T-cell (primary cell): ENCODE measurements at places on chromosomes 5 and 9.

DNA sequence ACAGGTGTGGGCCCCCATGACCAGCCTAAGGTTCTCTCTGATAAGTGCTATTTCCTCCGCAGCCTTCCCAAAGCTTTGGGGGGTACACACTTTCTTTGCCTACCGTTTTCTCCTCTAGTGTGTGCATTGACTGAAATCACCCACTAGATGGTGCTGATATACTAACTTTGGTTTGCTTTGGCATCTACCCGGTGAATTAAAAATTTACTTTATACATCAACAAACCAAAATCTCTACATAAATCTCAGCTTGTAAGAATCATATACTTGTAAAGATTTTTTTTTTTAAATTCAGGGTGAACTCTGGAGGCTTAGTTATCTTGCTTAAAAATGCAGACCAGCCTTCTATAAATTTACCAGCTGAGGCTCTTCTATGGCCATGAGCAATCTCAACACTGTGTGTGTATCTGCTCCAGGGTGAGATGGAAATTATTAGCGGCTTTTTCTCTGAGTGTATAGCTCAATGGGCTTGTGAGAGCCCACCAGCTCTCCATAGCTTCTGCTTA lies 475.7 kb upstream of the TNC start:
- no peak for DNase-seq

DNA sequence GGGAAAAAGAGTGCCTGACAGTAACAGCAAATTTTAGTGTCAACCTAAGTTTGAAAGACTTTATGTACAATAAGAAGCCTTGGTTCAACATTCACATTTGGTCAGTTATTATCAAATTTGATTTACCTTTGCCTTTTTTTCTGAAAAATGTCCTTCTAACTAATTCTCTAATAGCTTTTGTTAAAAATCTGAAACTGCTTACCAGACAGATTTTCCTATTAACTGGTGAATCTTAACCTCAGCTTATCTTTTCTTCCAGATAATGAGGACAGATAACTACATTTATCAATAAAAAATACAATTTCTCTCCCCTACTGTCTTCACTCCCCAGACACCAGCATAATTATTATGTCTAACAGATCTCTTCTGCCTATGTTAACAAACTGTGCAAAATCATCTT lies 988.5 kb downstream of the CDH18 start:
- no peak for DNase-seq

- no peak for DNase-seq
Measured at GRCh38 chr5:167065794-167066193, 1225.7 kb upstream of the WWC1 start.

DNA sequence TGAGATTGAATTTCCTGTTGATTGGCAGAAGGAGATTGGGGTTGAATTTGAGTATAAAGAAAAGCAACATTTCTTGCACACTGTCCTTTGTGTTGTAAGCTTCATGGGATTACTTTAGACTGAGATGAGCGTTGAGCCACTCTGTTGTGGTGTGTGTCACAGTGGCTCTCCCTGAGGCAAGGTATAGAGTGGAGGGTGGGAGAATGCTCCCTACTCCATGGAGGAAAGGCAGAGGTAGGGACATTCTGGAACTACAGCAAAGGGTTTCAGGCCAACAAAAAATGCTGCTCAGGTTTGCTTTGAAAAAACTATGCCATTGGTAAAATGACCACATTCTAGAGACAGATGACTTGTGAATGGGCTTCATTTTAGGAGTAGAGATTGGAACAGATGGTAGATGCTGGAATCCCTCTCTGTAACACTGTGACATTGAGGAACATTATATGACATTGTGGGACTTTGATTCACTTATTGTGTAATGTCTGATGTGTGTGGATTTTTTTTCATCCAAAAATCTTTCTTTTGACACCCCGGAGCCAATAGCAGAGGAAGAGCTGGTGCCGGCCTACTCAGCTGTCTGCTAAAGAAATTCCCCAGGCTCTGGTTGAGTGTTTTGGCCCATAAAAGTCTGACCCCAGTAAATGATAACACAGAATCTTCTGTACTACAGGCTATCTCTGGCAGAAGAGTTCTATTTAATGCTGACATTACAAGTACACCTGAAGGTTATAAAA lies 6.2 kb upstream of the CEP120 start:
- no peak for DNase-seq

- DNase-seq: no peak
Measured at GRCh38 chr9:115098226-115098965, 19.6 kb downstream of the TNC start.

DNA sequence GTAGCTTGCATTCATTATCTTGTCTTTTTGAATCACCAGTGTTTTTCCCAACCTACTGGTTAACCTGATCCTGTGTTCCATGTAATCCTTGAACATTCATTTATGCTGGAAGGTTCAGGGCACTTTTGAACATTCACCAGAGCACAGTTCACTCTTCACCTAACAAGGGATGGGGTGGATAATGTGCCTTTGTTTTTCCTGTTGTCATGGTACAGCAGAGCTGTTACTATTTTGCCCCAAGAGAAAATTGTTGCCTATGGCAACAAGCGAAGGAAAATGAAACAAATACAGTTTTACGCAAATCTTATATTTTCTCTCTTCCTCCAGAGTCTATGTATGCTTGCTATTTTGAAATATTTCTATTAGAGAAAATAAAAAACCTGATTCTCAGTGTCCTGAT lies 60.3 kb upstream of the RIOK2 start:
- DNase-seq: no peak

DNA sequence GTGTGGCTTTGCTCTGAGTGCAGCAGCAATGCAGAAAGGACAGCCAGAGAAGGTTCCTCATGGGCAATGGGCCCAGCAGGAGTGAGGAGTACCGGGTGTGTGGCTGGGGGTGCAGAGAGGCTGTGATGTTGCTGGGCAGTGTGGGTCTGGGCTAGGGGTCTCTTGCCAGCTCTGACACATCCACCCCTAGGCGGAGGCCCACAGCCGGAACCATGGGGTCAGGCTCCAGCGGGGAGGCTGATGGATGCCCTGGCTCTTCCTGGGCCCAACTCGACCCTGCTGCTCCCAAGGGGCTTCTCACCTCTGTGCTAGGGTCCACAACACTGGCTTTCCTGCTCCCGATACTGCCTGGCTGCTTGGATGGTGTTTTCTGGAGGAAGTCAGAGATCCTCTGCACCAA lies 19.9 kb downstream of the TBC1D9B start:
- DNase-seq: no peak

DNA sequence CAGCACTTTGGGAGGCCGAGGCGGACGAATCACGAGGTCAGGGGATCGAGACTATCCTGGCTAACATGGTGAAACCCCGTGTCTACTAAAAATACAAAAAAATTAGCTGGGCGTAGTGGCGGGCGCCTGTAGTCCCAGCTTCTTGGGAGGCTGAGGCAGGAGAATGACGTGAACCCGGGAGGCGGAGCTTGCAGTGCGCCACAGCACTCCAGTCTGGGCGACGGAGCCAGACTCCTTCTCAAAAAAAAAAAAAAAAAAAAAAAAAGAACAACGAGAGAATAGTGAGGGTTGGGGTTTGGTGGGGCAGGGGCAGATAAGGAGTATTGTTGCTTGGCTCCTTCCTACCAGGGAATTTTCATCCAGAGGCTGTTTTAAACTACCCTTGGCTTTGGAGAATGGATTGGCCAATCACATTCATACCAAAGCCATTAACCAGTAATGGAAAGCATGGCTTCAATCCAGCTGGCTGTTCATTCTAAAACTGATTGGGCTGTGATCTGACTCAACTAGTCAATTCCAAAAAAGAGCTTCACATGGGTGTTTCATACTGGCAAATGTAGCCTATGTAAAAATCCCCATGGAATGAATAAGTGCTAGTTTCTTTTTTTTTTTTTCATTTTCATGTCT lies 64.4 kb downstream of the PLCXD3 start:
- DNase-seq: no peak

DNA sequence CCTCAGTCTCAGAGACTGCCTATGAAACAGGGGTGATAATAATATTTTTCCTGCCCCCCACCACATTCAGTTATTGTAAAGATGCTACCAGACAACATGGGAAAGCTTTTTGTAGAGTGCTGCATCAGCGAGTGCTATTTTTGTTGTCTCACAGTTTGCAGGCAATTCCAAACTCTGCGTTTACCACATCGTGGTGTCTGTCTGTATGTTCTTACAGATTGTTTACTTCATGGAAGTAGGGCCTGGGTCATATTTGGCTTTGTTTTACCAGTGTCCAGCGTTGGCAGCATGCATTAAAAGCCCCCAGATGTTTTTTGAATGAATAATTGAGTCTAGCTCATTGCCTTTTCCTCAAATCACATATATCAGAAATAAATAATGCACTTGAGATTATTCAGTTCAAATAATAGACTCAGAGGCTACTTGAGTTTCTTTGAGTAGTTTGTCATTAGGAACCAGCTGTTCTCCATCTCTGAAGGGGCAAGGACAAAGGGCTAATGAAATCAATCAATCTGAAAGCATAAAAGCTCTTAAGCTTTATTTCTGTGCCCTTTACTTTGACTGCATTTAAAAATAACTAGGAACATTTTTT lies 243.7 kb downstream of the CWC27 start:
- no peak for DNase-seq

GRCh38 chr9:77927265-77927664 lies 104.3 kb downstream of the GNAQ start:
- DNase-seq: no peak

DNA sequence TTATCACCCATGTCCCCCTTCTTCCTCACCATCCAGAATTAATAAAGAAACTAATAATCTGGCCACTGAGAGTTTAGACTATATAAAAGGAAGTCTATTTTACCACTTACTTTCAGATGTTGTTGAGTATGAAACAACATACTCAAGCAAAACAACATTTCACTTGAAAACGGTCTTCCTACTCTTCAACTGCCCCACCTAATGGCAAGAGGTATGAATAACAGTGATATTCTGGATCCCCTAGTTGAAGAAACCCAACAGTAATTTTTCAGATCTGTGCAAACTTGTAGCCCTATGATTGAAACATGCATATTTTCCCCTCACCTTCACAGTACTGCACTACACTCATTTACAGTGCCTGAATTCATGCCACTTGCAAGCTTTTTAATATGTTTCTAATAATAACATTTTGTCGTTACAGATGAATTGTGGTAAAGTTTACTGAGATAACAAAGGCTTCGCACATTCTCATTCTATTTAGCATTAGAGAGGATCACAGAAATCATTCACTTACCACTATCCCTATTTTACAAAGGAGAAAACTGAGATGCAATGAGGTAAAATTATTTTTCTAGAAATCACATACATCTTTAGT lies 267.9 kb upstream of the PDE4D start:
- no peak for DNase-seq

DNA sequence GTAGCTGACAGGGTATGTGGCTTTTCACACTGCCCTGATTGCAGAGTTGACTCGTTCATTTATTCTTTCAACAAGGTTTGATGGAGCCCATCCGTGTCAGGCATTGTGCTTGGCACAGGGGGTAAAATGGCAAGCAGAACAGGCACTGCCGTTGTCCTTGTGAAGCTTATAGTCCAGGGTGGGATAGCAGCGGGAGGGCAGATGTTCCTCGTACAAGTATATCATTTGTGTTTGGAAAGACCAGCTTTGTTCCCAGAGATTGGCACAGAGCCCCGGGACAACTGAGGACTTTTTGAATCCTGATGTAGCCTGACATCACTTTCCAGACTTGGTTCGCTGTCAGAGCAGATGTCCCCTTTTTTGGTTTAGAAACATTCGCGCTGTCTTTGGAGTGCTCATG lies 50.9 kb downstream of the MVB12B start:
- DNase-seq: no peak

DNA sequence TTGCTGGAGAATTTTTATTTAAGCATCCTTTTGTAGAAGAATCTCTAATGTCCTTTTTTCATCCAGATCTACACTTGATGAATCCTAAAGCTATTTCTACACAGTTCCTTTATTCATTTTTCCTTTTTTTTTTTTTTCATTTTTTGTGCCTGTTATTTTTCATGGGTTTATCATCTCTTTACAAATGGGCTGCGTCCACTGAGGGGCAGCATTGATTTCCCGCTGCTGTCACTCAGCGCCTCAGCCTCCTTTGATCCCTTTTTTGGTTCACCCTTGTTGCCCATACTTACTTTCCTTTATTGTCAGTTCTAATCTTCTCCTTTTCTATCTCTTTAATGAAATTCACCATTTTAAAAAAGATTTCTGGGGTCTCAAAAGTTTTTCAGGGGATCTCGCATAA lies 5.7 kb upstream of the MSMP start:
- DNase-seq: no peak

- DNase-seq: no peak
Measured at GRCh38 chr9:124054582-124055227, 43.1 kb downstream of the LHX2 start.

- no peak for DNase-seq
Measured at GRCh38 chr5:2094616-2094995, 211.9 kb upstream of the IRX4 start.

GRCh38 chr9:20417373-20418080 lies 204.8 kb downstream of the MLLT3 start:
- no peak for DNase-seq

DNA sequence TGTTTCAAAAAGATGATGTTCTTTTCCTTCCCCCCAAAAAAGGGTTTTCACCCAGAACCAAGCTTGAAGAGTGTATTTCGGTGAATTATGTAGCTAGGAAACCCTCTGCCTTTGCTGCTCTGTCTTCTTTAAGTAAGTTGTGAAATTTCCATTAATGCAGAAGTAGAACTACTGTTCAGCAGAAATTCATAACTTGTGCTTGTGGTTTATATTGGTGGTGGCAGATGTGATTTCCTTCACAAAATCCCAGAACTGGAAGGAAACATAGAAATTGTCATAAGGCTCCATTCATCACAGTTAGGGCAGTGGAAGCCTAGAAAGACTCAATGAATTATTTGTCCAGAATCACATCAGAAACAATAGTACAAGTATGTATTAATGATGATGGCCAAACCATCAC lies 42.1 kb upstream of the DAB2 start:
- no peak for DNase-seq

DNA sequence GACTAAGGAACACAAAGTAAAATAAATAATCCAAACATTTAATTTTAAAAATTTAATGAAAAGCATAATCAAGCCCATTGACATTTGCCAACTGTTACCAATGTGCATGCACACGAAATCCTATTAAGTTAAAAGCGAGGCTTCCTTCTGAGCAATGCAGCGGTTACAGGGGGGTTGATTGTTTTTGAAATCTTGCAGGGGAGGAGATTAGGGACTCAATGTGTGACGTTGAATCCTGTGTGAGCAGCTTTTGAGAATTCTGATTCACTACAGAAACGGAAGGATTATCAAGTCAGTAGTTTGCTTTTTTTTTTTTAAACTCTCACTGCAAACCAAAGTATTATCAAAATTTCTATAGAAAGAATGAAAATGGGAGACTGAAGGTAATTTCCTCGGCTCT lies 109.5 kb downstream of the PRKACG start:
- DNase-seq: no peak

GRCh38 chr5:109354761-109355160 lies 55.0 kb downstream of the PJA2 start:
- DNase-seq: no peak

DNA sequence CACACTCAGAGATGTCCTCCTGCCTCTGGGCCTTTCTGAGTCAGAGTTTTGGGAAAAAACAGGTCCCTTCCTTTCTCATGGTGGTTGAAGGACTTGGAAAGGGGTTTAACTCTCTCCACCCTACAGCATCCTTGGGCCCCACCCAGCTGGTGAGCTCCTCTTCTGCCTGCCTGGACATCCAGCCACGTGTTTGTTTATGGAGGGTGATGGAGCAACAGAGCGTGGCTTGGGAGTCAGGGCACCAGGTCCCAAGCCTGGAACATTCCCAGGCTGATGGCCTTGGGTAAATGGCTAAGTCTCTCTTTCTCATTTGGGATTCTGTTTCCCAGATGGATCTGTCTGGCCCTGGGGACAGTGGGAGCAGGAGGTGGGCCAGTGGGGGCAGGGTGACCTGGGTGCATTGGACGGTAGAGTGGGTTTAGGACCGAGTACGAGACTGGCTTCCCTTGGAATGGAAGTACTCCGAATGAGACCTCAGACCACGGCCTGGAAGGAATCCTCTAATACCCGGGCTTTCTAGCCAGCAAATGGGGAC lies 141.1 kb upstream of the IRX2 start:
- DNase-seq: no peak
